ENCODE measurements at places on chromosomes 7 and 10. TPM values are rescaled to one million over a fixed set of nuclear protein-coding genes. Genes with fewer than 3 reads are reported as not detected.

SRGN gene
- total RNA-seq: 55.3 TPM

DHTKD1 gene
- 9.7 TPM for total RNA-seq

NPC1L1 gene
- not detected for total RNA-seq

KIF11 gene
- 2.8 TPM for total RNA-seq

ICA1 gene
- total RNA-seq: not detected

NKX1-2 gene
- total RNA-seq: not detected

SFTPA1 gene
- not detected for total RNA-seq

GDF2 gene
- not detected for total RNA-seq

SPRN gene
- 2.1 TPM for total RNA-seq

SPDYE1 gene
- total RNA-seq: not detected

AKR1D1 gene
- total RNA-seq: not detected

ZFYVE27 gene
- 10.0 TPM for total RNA-seq

FOXL3 gene
- not detected for total RNA-seq

ENTPD1 gene
- not detected for total RNA-seq

CCDC7 gene
- total RNA-seq: 3.3 TPM

SEMA3C gene
- total RNA-seq: 55.4 TPM

PNLIPRP3 gene
- total RNA-seq: not detected

PKD2L1 gene
- not detected for total RNA-seq

SLC26A3 gene
- total RNA-seq: not detected

Measured in pericardium fibroblast (primary cell).